ENCODE measurements at places on chromosomes 7 and 10.

DNA sequence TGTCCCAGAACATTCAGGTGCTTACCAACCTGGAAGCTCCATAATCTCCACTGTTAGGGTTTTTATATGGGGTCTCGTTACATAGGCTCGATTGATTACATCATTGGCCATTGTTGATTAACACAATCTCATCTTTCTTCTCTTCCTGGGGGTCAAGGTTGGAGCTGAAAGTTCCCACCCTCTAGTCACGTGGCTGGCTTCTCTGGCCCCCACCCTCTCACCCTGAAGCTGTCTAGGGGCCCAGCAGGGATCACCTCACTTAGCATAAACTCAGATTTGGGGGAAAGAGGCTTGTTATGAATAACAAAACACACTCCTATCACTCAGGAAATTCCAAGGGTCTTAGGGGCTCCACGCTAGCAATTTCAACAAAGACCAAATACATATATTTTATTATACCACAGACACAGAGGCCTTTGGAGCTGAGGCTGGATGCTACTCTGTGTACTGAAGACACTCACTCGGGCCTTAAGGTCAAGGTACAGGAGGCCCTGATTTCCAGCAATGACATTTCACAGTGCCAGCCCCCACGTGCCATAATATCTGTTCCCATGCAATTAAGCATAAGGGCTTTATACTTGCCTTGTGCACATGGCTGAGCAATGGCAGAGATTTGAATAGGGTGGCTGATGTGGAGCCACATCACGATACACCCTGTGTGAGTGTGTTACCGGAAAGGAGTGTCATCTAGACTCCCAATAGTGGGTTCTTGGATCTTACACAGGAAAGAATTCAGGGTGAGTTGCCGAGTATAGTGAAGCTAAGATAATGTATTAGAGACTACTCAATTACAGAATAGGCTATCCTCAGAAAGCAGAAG is 108.2 kb downstream of the COL26A1 start:
- DNase-seq: no peak

DNA sequence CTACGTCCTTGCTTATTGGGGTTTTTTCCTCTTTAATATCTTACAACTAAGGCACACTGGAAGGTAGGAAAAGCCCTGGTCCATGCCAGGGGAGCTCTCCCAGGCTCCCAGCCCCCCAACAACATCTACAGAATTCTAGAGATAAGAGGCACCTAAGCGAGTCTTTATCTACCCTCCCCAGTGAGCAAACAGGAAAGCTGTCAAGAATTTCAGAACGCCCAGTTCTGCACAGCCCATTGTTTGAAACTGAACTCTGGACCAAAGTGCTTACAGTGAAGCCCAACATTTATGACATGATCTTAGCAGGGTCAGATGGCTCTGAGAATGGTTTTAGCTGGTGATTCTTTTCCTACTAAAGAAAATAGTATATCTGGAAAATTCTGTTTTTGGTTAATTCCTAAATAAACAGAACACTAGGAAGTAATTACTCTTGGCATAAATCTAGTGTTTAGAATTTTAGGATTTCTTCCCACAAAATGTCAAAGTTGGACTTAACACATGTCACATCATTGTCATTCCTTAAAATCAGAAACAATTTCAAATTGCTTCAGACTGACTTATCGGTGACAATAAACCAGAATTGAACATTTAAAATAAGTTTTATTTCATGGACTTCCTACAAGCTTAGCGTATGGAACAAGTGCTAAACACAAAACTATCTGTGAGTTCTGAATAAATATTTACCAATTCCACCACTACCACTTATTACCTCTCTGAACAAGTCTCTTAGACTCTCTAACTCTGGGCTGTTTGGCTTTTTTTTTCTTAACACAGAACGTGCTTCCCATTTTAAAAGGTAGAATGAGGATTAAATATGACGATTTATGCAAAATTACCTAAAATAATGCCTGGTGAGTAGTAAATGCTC is 31.3 kb upstream of the RNF32 start:
- DNase-seq: no peak

GRCh38 chr10:370449-370825 is 235.2 kb downstream of the ZMYND11 start:
- DNase-seq: no peak

- no peak for DNase-seq
Observed at GRCh38 chr10:26491276-26491675, 53.1 kb downstream of the APBB1IP start.

GRCh38 chr10:6383096-6383812 is 180.5 kb downstream of the PFKFB3 start:
- no peak for DNase-seq

- no peak for DNase-seq
Observed at GRCh38 chr7:112855227-112855626, 65.0 kb upstream of the TMEM168 start.

GRCh38 chr7:132387596-132387995 is 188.7 kb downstream of the PLXNA4 start:
- no peak for DNase-seq

DNA sequence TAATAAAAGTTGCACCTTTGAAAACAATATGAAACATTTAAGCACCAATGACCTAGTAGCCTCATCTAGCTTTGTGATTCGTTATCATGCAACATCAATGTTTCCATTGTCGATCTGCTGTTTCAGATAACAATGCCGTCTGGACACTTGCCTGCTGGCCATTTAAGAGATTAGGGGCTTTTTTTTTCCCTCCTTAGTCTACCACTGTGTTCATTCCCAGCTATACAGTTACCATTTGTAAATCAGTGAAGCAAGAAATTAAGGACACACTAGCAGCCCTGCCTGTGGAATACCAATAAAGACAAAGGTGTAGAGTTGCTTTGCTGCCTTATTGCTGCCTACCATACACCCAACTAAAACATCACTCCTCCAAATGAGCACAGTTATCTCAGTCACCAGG is 37.6 kb upstream of the MYO3A start:
- no peak for DNase-seq

DNA sequence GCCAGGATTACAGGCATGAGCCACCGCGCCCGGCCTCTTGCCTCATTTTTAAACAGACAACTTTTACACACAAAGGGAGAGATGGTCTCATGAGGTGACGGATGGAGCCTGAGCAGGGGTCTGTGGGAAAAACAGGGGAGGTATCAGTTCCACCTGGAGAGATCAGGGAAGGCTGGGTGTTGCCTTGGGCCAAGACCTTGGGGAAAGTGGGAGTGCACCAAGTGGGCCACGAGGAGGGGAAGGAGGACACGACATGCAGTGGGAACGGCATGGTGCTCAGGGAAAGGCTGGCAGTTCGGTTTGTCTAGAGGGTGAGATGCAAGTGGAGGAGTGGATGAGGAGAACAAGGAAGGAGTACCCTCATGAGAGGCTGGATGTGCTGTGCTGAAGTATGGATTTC is 8.9 kb upstream of the ZNF777 start:
- DNase-seq: no peak

GRCh38 chr7:49852619-49853462 is 79.4 kb downstream of the VWC2 start:
- DNase-seq: no peak

GRCh38 chr7:6413637-6414036 is 34.1 kb downstream of the DAGLB start:
- DNase-seq: no peak

DNA sequence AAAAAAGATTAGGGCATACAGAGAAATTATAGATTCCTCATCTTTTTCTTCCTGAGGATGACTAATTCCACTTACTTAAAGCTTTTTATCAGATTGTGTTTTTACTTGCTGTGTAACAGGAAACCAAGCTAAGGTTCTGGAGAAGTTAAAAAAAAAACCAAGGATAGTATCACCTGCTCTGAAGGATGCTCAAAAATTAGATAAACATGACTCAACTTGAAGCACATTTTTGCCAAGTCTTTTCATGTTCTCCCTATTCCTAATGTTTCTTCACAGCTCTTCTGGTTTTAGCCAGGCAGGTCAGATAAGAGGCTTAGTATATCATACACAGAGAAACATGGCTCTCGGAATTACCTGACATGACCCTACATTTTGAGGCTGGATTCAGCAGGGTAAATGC is 90.3 kb downstream of the CPEB3 start:
- DNase-seq: no peak

DNA sequence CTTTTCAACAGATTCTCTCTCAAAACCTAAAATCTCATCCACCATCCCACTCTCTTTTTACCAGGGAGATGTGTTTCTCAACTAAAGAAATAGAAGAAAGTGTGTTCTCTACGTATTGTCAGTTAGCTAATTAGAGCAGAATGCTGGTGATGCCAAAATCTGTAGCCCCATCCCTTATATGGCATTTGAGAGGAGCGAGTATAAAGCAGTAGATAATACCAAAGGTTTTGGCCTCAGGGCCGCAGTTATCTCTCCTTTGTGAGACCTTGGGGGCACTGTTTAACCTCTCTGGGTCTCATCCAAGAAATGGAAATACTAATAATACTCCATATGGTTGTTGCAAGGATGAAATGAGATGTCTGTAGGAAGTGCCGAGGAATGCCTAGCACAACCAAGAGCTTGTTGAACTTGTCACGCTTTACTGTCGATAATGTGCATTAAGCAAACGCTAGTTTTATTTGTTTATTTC is 456 bp upstream of the DLD start:
- peak; percentile 39 for DNase-seq

- no peak for DNase-seq
Observed at GRCh38 chr7:133108023-133108422, 26.1 kb upstream of the CHCHD3 start.

DNA sequence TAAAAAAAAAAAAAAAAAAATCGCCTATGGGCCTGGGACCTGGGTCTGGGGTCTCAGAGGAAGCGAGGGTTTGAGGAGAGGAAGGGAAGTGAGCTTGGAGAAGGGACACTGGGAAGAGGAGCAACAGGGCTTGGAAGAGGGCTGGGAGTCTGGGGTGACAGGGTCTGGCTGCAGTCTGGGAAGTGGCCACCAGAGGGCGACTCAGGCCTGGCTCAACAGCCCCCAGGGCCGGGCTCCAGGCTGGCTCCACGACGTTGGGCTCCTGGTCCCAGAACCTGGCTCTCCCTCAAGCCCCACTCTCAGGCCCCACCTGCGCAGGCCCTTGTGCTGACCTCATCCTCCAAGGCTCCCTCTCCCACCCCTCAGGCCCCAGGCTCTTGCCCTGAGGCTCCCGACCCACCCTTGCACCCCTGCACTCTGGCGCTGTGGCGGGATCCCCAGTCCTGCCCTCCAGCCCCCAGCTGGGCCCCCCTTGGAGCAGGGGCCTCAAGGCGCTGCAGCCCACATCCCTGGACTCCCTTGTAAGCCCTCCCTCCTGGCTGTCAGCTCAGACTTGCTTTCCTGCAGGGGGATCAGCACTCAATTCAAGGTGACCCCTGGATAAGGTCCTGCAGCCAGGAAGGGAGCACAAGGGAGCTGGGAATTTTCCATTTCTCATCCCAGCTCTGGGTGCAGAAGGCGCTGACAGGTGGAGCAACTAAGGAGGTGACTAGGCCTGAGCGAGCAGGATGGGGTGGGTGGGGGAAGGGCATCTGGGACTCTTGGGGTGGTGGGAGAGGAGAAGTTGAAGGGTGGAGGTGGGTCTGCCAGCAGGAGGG is 5.4 kb upstream of the SPACDR start:
- peak; percentile 83 for DNase-seq

- no peak for DNase-seq
Observed at GRCh38 chr10:67487906-67488619, 207.9 kb downstream of the CTNNA3 start.

- no peak for DNase-seq
Observed at GRCh38 chr10:21049482-21049881, 152.4 kb upstream of the NEBL start.

DNA sequence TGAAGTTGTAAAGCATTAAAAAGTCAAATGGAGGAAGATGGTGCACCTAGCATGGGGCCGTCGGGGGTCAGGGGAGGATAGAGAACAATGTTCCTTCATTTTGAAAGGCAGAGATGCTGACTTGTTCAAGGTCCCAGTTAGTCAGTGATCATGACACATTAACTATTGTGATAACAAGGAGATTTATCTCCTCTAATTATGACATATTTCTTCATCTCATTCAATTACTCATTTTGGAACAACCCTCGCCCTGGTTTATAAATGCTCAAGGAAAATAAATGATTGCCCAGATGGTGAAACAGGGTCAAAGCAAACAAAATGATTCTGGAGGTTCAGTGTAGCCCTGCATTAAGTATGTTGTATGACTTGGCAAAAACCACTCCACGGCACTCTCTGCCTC is 106.2 kb downstream of the ITIH5 start:
- DNase-seq: no peak

- DNase-seq: no peak
Observed at GRCh38 chr7:69719717-69720116, 121.4 kb downstream of the AUTS2 start.

GRCh38 chr10:12389154-12389734 is 39.9 kb downstream of the CAMK1D start:
- no peak for DNase-seq

All from CD4-positive, alpha-beta T cell treated with Interferon alpha-2 for 1 hour (primary cell).